ENCODE measurements at places on chromosomes 4 and X.

- no peak for DNase-seq
These were observed 182.2 kb downstream of the PPARGC1A start for GRCh38 chr4:23707652-23708026.

DNA sequence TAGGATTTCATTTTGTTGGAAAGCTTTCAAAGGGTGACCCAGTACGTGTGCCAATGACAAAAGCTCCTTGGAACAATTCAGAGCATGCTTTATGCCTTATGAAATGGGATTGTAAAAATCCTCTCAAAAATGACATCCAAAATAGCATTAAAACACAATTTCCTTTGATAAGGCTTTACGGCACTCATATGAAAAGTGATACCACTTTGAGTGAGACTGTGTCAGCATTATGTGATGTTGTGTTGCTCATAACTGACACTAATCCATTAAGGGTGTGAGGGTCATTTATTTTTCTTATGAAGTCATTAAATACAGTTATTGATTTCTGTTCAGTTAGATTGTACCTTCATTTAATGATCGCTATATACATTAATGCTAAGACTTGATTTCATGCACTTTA is 250.2 kb downstream of the TENM3 start:
- DNase-seq, result no peak

- peak; percentile 92 for DNase-seq
These were observed 70.5 kb downstream of the SEC24D start for GRCh38 chr4:118765399-118765798.

DNA sequence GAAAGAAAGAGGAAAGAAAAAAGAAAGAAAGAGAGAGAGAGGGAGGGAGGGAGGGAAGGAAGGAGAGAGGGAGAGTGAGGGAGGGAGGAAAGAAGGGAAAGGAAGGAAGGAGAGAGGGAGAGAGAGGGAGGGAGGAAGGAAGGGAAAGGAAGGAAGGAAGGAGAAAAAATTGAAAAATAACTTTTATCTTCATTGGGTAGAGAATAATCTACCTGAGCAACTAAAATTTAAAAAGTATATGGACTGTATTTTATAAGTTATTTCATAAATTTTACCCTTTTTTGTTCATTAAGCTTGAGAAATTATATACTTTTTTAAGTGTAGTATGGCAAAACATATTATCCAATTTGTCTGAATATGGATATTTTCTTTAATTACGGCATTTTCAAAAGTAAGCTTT is 32.0 kb downstream of the ARSJ start:
- DNase-seq, result no peak

DNA sequence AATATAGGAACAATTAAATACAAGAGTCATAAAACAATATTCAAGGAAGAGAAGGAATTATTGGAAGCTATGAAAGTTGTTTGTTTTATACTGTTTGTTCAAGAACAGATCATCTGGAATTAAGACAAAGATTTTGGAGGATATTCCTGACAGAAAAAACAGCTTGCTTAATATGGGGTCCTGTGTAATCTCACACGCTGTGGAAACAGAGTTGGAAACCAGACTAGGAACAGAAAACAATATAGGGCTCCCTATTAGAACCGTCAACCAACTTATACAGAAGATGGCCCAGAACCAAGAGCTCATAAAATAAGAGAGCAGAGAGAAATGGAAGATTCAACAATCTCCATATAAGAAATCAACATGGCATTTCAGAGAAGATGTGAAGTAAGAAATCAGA is 156.0 kb downstream of the PCDH18 start:
- no peak for DNase-seq

DNA sequence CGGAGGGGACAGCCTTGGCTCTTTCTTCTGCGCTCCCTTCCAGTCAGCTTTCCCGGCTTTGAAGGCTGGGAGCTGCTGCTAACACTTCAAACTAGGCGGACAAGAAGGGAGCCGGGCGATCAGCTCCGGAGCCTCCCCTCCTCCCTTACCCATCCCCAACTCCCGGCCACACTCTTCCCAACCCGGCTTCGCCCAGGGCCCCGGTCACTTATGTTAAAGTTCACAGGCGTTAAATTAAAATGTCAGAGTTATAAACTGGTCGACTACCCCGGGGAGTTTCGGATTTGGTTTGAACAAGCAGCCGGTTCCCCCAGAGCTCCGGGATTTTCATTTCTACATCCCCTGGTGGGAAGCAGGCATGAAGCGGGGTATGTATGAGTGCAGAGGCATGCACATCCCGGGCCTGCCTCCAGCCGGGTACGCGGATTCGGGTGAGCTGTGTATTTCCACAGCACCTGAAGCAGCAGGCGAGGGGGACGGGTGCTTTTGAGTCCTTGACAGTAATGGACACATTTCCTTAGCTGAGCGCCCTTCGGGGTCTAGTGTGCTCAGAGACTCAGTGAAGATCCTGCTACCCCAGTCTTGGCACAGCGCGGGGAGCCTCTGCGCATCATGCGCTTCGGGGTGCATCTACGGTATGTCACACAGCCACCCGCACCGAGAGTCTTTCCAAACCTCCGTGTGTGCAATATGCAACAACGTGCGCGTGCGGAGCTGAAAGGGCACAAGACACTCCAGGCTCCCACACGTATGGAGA is 880 bp downstream of the UNC5C start:
- DNase-seq, result no peak

- DNase-seq, result no peak
These were observed 272.1 kb downstream of the RPA4 start for GRCh38 chrX:97155816-97156215.

GRCh38 chr4:135354876-135355275 is 1153.3 kb upstream of the PABPC4L start:
- DNase-seq, result no peak

GRCh38 chr4:40388239-40388638 is 53.1 kb downstream of the CHRNA9 start:
- DNase-seq, result no peak

- DNase-seq, result peak; percentile 76
These were observed 2.2 kb downstream of the NHS start for GRCh38 chrX:17377091-17377717.

- no peak for DNase-seq
These were observed 444 bp downstream of the FREM3 start for GRCh38 chr4:143700046-143700415.

GRCh38 chr4:38166082-38166481 is 205.9 kb downstream of the PTTG2 start:
- DNase-seq, result no peak

DNA sequence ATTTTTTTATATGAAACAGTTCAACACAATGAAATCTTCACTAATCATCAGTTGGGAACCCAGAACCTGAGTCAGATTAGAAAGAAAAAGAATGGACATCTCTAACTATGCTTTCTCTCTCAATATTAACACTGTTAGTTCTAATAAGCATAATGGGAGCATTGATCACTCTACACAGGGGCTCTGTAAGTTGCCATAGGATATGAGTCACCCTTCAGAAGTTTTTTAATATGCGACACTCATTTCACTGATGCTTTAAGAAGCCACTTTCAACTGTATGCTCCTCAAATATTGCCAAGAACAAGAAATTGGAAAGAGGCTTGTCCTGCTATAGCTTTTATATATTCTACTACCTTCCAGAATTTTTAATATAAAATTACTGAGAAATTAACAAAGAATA is 187.0 kb downstream of the AASDH start:
- peak; percentile 48 for DNase-seq

DNA sequence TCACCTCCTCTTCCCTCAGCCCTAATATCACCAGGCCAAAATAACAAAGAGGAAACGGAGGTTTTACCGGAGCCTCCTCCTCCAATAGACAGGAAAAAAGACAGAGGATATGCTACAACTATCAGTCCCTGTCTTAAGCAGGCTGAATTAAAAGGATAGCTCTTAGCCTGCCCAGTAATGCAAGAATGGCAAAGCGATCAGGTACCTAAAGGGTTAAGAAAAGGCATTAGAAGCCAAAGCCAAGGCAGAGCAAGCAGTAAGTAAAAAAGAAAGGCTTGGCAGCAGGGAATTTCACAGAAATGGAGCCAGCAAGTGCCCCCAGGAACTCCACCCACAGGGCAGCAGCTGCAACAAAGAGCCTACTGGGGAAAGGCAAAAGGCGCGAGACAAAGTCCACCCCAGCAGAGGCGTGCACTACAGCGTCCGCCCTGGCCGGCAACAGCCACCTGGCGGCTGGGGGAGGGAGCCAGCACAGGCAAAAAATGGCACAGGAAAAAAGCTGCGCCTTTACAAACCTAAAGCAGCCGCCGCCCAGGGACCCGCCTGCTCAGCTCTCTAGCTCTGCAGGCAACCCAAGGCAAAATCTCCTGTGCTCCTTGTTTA is 220.6 kb upstream of the ZC4H2 start:
- DNase-seq, result peak; percentile 0

- DNase-seq, result no peak
These were observed 74.1 kb upstream of the STOX2 start for GRCh38 chr4:183831026-183831446.

DNA sequence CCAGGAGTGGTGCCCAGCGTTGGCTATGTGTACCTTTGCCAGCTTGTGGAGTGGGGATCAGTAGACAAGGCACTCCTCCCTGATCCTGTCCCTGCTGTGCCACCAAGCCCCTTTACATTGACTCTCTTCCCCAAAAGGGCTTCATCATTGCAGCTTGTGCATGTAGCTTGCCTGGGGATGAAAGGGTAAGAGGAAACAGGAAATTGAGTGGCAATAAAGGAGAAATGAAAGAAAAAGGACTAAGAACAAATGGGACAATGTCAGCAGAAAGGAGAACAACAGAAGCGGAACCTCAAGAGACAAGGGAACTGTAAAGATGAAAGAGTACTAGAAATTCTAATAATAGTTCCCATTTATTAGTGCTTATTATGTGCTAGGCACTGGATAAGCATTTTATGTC is 8.7 kb upstream of the IL13RA1 start:
- no peak for DNase-seq

DNA sequence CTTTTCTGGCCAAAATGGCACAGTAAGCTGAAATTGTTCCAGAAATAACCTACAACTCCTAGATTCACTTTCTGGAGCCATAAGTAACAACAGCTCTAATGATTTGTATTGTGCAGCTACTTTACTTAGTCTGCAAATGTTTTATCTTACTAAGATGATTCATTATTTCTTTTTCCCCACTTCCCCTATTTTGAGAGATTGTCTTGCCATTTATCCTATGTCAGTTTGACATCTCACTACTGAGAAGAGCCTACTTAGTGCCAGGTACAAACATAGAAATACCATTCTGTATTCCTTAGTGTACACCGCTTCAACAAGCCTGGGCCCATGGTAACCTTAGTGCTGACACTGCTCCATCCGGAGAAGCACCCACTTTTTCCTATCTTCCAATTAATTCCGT is 13.8 kb upstream of the STK26 start:
- DNase-seq, result no peak

GRCh38 chr4:172543249-172543648 is 625.4 kb upstream of the GALNT7 start:
- no peak for DNase-seq

DNA sequence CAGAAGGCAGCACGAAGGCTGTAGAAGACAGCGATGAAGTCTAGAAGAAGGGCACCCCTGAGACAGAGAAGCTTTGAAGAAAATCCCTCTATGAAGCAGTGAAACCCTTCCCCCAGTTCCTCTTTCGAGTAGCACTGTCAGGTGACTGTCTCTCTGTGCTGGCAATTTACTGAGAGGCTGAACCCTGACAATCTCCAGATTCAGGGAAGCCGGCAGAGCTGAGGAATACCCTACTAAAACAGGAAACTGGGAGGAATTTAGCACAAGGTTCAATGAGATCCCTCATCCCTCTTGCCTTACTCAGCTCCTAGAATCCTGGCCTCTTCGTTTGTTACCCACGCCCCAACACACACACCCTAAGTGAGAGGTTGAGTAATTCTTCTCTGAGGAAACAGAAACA is 239.7 kb upstream of the NOCT start:
- no peak for DNase-seq

DNA sequence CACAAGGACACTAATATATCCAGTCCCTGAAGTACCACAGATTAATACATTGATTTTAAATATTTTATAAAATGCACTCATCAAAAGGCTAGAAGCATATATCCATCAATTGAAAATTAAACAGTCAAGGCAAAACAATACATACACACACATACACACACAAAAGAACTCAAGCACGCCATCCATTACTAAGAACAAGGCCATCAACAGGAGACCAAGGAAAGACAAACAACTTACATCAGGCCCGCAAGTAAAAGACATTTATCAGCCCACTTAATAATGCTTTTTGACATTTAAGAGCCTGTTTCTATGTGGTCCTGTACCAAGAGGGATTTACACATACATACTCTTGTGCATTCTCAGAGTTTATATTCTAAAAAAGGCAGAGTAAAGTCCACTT is 50.0 kb upstream of the ZNF827 start:
- DNase-seq, result no peak

GRCh38 chr4:181127171-181127570 is 1116.0 kb upstream of the TENM3 start:
- DNase-seq, result no peak

DNA sequence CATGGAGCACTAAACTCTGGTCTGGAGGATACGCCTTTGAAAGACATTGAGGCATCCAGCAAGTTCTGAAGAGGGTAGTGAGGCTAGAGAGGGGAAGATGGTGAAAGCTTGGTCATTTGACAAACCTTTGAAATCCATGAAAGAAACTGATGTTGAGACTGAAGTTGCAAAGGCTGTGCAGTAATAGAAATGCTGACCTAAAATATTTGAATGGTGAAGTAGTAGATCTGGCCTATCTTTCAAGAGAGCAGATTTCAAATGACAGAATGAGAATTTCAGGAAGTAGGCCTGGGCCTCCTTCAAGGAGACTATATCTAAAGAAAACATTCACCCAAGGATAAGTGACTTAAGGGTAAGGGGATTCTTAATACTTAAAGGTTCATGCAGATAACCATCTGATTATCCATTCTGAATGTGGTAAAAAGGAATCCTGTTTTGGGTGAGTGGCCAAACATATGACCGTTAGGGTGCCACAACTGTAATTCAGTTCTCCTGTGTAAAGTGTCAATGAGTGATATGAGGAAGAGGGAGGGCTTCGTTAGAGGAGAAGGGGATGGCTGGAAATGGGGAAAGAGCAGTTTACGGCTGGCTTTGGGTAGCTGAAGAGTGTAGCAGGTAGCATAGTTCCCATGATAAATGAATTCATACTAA is 62.2 kb downstream of the AMELX start:
- no peak for DNase-seq

DNA sequence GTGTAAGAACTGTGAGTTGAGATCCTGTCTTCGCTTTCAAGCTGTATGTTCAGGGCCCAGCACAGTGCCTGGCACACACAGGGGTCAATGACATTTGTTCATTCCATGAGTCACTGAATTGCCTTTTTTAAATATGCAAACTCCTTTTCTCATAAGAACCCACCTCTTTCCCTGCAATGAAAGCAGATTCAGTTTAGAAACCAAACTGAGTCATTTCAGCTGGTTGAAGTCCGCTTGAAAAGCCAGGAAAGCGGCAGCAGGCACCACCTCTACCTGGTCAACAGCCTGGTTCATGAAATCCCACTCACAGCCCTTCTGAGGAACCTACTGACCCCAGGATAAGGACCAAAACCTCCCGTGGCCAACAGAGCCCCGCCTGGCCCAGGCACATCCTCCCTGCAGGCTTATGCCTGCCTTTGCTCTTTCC is 4.5 kb upstream of the C1QTNF7 start:
- DNase-seq, result no peak

DNA sequence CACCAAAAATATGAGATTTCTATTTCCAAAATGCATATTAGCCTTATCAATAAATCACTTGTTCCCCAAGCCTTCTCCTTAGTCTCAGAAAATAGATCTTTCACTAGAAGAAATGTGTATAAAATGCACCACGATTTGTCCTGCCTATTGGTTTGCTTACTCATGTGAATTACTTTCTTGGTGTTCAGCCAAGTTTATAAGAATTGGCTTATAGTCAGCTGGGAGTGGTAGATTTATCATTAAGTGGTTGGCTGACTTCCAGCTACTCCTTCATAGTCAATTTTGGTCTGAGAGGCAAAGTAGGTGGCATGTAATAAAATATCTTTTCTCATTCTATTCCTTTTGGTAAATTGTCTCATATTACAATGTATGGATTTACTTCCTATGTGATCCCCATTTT is 1.3 kb downstream of the SULT1E1 start:
- no peak for DNase-seq

Data from ELR (cell line).